Activated CD8-positive, alpha-beta memory T cell treated with anti-CD3 and anti-CD28 coated beads for 1 hour (primary cell): ENCODE measurements at places on chromosomes 6 and 20.

DNA sequence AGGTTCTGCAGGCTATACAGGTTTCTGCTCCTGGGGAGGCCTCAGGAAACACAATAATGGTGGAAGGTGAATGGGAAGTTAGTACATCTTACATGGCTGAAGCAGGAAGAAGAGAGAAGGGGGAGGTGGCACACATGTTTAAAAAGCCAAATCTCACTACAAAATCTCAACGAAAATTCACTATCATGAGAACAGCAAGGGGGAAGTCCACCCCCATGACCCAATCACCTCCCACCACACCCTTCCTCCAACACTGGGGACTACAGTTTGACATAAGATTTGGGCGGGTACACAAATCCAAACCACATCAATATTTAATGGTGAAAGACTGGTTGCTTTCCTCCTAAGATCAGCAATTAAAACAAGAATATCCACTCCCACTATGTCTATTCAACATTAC, 13.8 kb upstream of the POLR1H start:
- no peak for DNase-seq

GRCh38 chr6:42417641-42418112, 34.0 kb downstream of the TRERF1 start:
- DNase-seq, result no peak

DNA sequence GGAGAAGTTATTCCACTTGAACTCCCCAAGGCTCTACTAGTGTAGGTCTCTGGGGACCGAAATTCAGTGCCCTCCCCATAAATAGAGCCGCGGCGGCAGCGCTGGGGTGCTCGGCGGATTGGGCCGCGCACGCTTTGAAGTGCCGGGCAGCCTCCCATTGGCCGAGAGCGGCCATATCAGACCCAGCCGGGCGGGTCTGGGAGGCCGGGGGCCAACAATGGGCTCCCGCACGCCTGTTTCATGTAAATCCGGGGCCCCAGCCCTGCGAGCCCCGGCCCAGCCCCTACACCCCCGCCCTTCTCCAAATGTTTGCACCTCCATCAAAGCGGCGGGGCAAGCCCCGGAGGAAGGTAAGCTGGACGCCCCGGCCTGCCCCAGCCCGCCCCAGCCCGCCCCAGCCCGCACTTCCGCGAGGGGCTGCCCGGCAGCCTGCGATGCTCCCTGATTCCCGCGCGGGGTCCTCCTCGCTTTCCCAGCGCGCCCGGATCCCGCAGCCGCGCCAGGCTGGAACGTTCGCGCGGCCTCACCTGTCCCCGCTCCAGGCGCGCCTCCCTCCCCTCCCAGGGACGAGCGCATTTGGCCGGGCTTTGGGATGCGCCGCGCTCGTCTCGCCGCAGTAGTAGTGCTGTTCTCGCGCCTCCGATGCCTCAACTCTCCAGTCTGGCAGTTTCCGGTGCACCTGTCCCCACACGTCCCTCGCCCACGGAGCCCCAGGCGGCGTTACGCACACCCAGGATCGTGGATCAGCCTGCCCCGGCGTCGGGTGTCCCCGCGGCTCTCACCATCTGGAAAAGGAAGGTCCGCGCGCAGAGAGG, at the start of gene TBXT:
TBXT (minus strand) TSS at position 51 of the 815 bp plus-strand sequence. CDS start 260 bp downstream, outside the sequence.
- DNase-seq, result no peak

GRCh38 chr20:59598625-59599310, 5.6 kb upstream of the PHACTR3 start:
- no peak for DNase-seq

- DNase-seq, result no peak
These were observed 18.3 kb upstream of the GPRC6A start for GRCh38 chr6:116847227-116847626.

- no peak for DNase-seq
These were observed 24.8 kb downstream of the RRBP1 start for GRCh38 chr20:17657079-17657825.

- peak; percentile 15 for DNase-seq
These were observed 30.1 kb downstream of the RIMS4 start for GRCh38 chr20:44780226-44780625.

DNA sequence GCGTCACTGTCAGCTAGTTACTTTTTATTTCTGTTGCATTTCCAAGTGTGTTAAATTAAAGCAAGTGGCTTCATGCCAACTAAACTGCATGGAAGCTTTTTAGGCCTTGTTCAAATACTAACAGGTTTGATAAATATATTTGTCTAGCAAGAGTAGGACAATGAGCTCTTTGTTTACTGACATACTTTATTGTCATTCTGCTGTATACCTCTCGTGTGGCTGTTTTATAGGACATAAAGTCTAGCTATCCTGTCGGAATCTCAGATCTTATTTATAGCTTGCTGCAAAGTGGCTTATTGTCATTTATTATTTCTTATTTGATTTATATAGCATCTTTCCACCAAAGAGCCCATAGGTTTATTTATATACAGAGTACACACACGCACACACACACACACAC, 711.1 kb downstream of the KIF16B start:
- DNase-seq, result no peak

DNA sequence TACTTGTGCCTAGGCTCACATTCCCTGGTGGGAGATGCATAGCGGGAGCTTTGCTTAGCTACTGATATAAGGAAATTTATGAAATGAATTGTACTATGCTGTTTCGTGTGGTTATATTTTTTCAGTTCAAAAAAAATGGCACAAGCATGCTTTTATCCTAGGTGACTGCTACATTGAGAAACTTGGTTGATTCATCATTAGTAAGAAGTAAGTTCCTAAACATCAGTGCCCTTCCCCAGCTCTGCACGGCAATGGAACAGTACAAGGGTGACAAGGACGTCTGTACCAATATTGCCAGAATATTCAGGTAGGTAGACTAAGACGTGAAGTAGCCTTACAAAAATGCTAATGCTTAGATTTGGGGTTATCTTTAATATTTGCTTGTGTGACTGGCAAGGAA, 79.7 kb downstream of the ARMC2 start:
- DNase-seq, result no peak

DNA sequence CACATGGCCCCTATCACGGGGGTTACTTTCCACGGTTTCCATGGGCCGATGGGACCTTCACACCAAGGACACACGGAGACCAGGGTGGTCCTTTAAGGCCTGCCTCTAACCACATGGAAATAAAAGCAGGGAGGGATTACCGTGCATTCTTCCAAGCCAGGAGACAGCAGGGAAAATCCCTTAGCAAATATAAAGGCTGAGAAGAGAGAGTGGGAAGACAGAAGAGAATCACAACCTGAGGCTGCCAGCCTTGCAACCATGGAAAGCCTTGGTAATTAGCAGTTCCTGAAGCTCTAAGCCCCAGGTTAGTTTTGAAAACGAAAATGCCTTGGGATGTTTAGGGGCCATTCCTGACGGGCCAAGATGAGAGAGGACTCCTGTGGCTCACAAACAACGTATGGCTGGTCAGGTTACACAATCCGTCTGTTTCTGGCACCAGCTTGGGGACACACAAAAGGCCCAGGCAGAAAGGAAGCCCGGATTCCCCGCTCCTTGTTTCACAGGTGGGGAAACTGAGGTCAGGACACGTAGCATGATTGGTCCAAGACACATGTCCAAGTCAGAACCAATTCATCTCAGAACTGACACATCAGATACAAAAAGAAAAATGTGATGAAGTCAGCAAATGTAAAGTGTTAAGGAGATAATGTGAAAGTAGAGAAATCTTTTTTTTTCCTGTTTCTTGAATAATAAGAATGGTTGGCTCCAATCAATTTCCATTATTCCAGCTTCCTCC, 2.8 kb downstream of the PREX1 start:
- no peak for DNase-seq

DNA sequence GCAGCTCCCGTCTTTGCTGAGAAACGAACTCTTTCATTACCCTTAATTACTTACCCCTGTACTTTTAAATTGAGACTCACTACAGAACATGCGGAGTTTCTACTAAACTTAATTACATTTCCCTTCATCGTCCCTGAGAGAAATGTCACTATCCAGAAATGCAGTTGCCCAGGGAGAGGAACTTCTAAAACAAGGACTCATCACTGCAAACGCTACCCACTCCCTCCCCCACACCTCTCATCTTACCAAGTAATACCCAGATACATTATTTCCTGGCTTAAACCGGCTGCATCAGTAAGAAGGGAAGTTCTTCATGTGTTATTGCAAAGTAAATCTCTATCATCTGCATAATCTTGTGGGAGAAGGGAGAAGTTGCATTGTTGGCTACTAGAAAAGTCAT, 138.3 kb downstream of the IPCEF1 start:
- no peak for DNase-seq

DNA sequence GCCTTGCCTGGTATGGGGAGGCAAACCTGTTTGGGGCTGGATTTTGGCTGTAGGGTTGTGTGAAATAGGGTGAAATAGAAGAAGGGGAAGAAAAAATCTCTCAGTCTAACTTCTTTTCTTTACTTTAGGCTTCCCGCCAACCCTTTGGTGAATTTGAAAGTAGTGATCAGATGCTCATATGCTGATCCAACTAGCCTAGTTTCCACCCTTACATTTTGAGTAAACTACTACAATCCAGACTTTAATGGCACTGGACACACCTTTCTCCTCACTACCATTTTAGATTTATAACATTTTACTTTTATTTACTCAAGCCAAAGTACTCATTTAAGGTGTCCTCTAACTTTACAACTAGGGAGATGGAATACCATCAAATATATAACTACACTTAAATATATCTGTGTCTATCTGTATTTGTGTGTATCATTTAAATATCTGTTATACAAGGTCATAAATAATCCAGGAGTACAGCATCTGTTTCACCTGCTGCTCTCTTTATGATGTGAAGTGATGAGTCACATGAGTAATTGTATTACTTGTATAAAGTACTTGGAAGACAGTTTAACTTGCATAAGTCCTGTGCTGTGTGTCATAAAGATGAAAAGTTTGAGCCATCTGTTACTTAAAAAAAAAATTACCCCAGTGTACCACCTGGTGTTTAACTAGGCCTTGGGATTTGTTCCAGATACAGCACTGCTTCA, 172.1 kb downstream of the CDKAL1 start:
- DNase-seq, result no peak
